GM13977 (cell line): ENCODE measurements at places on chromosomes 7 and 10.

- DNase-seq, result no peak
Observed at GRCh38 chr7:7516156-7516555, 19.5 kb downstream of the COL28A1 start.

- DNase-seq, result peak; percentile 98
Observed at GRCh38 chr7:155003376-155004214, 671 bp upstream of the PAXIP1 start.

DNA sequence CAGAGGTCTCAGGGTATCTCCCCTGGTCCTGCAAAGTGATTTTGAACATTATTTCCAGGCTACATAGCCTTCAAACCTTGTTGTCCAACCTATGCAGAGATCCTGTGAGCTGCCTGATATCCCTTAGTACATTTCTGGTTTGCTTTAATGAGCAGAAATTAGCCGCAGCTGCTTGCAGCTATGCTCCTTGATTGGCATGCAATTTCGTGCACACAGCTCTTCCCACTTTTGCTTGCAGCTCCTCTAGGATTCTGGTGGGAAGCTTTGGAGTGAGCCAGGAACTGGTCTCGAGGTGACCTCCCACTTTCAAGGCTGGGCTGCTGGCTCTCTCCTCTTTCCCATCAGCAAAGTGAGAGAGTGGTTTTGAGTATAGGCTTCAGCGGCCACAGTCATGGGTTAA is 45.8 kb downstream of the OAT start:
- DNase-seq, result no peak

DNA sequence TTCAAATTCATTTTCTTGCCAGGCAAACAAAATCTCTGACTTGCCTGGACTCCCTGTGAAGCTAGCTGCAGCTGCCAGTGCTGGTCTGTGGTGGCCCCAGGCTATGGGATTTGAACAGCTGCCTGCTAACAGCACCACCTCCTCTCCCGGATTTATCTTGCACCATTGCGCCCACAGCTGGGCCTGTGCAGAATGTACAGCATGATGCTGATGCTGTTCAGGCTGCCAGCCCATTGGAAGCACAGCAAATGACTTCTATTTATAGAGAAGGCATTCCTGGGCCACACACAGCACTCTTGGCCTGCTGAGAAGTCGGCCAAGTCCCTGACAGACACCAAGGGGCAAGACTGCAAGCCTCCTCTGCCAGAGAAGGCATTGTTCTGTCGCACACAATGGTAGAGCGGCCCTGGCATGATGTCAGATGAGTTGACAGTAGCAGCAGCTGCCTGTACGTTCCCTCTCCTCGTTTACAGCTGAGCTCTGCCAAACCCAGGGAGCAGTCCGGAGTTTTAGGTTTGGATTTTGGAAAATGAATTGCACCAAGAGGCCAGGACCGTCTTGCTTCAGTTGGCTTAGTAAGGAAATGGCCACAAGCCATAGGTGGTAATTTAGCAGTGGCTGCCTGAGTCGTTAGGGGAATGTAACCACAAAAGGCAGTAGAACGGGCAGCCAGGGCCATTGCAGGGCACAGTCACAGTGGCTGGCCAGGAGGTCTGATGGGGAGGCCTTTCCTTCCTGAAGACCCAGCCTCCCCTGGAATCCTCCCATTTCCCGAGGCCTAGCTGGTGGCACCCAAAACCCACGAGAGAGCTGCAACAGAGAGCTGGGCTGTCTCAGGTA is 38.5 kb downstream of the MTURN start:
- DNase-seq, result no peak

DNA sequence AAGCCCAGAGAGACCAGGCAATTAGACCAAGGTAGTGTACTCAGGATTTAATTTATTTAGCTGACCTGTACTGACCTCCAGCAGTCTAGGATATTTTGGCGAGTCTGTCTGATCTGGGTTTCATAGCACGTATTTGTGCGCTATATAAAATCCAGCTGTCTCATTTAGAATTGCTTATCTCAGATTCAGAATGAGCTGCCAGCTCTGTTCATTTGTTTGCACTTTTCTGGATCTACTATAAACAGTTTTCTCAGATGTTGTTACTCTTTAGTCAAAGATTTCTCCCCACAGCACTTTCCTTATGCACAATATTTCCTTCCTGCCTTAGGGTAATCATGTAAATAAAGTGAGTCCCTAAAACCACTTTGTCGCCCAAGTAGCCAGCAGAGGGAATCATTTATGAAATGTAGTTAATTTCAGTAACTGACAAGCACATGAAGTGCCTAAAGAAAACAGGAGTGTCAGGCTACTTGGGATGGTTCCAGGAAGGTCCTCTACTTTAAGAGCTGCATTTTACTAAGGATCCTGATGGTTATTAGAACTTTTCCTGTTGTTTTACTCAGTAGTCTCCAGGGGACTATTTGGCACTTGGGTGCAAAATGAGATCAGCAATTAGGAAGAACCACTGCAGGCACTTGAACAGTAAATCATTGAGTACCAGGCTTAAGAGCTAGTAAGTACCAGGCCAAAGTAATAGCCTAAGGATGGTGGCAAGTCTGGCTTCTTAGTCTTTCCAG is 226.4 kb downstream of the TWIST1 start:
- no peak for DNase-seq

DNA sequence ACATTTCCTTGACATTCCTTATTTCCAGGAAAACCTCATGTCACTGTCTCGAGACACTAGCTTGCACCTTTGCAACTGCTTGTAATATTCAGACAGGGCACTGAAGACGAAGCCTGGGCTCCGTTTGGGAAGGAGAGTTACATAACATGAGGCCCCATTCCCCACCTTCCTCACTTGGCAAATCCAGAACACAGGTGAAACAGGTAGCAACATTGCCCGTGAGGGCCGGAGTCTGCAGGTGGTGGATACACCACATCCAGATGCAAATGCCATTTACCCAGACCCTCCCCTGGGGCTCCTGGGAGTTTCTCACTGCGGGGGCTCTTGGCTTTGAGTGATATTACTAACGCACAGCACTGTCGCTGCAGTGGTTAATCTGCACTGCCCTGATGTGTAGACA is 491.0 kb downstream of the PTPRN2 start:
- DNase-seq, result no peak
